ENCODE measurements at places on chromosomes 7 and 10.

DNA sequence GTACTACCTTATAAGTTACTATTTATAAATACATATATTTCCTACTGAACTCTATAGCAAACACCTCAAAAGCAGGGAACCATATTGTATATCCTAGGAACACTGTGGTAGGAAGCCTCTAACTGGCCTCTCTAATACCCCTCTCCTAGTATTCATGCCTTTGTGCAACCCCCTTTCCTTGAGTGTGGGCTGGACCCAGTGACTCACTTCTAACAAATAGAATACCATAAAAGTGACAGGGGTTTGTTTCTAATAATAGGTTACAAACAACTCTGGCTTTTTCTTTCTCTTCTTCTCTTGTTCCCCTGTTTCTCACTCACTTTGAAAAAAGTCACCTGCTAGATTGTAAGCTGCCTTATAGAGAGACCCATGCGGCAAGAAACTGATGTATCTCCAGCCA, 51.6 kb upstream of the MACC1 start:
- DNase-seq: no peak

- DNase-seq: no peak
Measured at GRCh38 chr7:72069263-72069662, 342.9 kb downstream of the CALN1 start.

DNA sequence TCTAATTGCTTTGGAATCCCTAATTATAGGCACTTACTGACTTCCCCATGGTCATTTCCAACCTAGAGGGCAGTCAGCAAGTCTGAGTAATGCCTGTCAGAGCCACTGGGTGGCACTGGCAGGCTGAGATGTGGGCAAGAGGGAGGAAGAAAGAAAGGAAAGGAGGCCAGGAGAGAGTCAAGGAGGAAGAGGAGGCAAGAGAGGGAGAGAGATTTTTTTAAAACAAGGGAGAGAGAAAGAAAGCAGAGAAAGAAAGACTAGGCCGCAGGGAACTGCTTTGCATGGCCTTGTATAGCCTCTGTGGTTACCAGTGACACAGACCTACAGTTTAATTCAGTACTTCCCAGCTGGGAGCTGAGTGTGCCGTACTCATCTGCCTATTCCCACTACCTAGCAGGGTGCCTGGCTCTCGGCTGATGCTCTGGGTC, 210.4 kb upstream of the ADO start:
- DNase-seq: peak; percentile 59

- no peak for DNase-seq
Measured at GRCh38 chr7:106767078-106767477, 98.0 kb upstream of the PIK3CG start.

GRCh38 chr7:90326500-90326899, 5.4 kb upstream of the FAM237B start:
- no peak for DNase-seq

GRCh38 chr10:89207181-89207800, at the start of gene CH25H:
TSS of gene CH25H (minus strand) at chr10:89207317. CDS start at chr10:89207292, 25 bp downstream.
- DNase-seq: peak; percentile 51

- no peak for DNase-seq
Measured at GRCh38 chr10:109920016-109920415, 3.3 kb downstream of the XPNPEP1 start.

DNA sequence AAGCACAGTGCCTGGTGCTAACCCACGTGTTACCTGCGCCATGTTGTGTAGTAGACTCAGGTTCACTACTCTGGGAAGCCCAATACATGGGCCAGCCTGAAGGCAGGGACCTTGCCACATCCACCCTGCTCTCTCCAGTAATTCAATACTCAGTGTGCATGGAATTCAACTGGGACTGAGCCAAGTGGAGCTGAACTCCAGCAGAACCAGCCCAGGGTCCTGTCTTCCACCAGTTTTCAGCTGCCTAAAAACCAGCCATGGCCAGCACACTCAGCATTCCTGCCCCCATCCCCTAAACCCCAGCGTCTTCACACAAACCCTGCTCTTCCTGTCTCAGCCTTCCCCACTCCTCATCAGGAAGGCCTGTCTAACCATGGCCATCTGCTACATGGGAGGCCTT, 15.4 kb downstream of the FGF8 start:
- no peak for DNase-seq

All from neural crest cell (in vitro differentiated cells).